Upper lobe of left lung (tissue), 6 donors: ENCODE measurements at places on chromosomes 5 and 9. TPM values are rescaled to one million over a fixed set of nuclear protein-coding genes. Genes with fewer than 3 reads are reported as not detected.

Gene SPATA31C1
- total RNA-seq = not detected

DNA sequence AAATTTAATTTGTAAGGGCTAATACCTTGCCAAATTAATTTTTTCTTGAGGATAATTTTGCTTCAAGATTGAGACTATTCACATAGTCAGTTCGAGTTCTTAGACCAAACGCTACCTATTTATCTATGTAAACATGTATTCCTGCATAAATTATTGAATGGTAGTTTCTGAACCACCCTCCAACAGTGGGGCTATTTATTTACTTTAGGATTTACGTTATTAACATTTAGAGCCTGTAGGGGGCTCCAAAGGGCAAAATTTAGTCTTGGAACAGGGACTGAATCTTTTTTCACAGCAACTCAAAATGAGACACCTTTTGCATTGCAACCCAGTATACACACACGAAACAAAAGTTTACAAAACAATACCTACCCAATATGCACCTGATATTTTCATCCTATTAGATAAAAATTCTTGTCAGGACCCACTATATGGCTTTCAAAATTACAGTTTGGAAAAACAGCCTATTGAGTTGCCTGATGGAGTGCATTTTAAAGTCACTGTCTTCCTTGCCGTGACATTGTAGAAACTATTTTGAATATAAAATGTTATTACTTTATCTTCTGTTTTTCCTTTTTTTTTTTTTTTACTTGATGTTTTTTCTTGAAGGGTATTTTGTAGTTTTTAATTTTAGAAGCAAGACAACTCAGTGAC lies 47.1 kb upstream of the POU4F3 start:
- H3K4me3 ChIP-seq = no peak overlapping the region
- peaks cover 10% of the 10 kb centered on the region for H3K36me3 ChIP-seq
- H3K27me3 ChIP-seq = no peaks in the 10 kb centered on the region

Gene CER1
- not detected for total RNA-seq

Gene SPRY4
- total RNA-seq = 37.1 TPM

Gene CCDC171
- total RNA-seq = 2.9 TPM

Gene NR5A1
- total RNA-seq = 0.49 TPM

- no peak for DNase-seq
- no peaks in the 10 kb centered on the region for H3K4me1 ChIP-seq
- no peak overlapping the region for H3K4me3 ChIP-seq
- no peaks in the 10 kb centered on the region for H3K36me3 ChIP-seq
- no peaks in the 10 kb centered on the region for H3K27me3 ChIP-seq
- H3K27ac ChIP-seq = no peak overlapping the region
Observed at GRCh38 chr5:152592416-152592815, 187.3 kb upstream of the NMUR2 start.

DNA sequence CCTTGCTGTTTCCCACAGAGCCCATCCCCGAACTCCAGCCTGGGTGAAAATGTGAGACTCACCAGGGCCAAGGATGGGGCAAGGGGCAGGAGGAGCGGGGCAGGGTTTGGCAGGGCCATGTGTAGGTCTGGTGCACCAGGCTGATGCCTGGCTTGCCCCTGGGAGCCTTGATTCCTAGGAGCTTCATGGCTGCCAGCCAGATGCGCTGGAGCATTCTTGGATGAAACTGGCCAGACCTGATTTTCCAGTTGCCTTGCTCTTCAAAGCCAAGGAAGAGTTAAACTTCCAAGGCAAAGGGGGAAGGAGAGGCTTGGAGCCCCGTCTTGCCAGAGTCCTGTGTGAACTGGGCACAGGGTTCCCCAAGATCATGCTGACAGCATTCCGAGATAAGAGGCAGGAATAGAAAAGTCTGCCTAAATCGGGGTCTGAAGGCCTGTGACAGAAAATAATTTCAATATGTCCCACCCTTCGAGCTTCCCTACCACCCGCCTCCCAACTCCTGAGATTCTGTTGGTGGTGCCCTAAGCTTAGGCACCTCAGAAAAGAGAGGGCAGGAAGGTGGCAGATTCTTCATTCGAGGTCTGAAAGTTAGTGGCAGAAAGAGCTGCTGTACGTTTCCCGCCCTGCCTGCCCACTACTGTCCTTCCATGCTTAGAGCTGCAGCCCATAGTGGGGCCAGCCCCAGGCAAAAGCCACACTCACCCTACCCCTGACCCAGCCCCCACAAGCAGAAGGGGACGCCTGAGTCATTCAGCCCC lies 20.4 kb downstream of the FAT2 start:
- H3K27ac ChIP-seq = no peak overlapping the region
- no peaks in the 10 kb centered on the region for H3K36me3 ChIP-seq
- no peaks in the 10 kb centered on the region for H3K27me3 ChIP-seq
- no peak overlapping the region for H3K4me3 ChIP-seq

DNA sequence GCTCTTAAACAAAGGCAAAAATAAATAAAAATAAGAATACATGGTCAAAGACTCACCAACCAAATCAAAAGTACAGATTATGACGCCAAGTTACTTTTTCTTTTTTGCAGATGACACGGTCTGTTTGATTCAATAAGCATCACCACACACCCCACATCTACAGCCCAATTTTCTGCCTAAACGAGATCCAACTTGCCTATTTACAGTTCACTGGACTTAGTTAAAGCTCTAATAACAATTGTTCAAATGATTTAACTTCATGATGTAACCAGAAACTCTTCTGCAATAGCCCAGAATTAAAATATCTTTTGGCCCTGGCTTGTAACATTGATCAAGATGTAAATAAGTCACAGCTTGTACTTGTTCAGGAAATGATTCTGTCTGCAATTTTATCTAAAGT lies 590.3 kb upstream of the C9orf72 start:
- H3K27ac ChIP-seq = no peak overlapping the region
- no peak for DNase-seq
- H3K36me3 ChIP-seq = no peaks in the 10 kb centered on the region
- H3K27me3 ChIP-seq = no peaks in the 10 kb centered on the region
- H3K4me1 ChIP-seq = no peaks in the 10 kb centered on the region

- no peak overlapping the region for H3K4me3 ChIP-seq
- no peaks in the 10 kb centered on the region for H3K36me3 ChIP-seq
- H3K4me1 ChIP-seq = no peaks in the 10 kb centered on the region
- no peak overlapping the region for H3K27ac ChIP-seq
Observed at GRCh38 chr5:23027331-23027730, 174.2 kb upstream of the CDH12 start.

Gene CLIC3
- total RNA-seq = 79.9 TPM

- H3K4me3 ChIP-seq = no peak overlapping the region
- H3K27me3 ChIP-seq = no peaks in the 10 kb centered on the region
- peaks cover 4% of the 10 kb centered on the region for H3K36me3 ChIP-seq
- H3K4me1 ChIP-seq = no peaks in the 10 kb centered on the region
Observed at GRCh38 chr5:39376293-39376714, 12.0 kb upstream of the C9 start.

Gene PTGER4
- 33.9 TPM for total RNA-seq

DNA sequence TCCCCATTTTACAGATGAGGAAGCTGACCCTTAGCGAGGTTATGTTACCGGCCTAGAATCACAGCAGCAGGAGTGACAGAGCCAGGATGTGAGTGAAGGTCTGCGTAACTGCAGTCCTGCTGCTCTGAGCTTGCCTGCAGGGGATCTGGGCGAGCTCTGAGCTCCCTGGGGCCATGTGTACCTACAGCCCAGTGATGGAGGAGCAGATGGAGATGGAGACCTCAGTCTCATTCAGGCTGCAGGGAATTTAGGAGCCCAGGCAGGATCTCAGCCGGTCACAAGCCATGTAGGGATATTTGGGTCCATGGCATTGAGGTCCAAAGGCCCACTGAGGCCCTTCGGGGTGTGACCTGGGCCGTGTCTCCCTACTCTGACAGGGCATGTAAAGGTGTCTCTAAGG lies 170.6 kb downstream of the CACNA1B start:
- no peak overlapping the region for H3K27ac ChIP-seq
- no peaks in the 10 kb centered on the region for H3K4me1 ChIP-seq
- DNase-seq = no peak
- no peaks in the 10 kb centered on the region for H3K27me3 ChIP-seq
- no peak overlapping the region for H3K4me3 ChIP-seq

- H3K4me3 ChIP-seq = no peak overlapping the region
- no peaks in the 10 kb centered on the region for H3K27me3 ChIP-seq
- H3K4me1 ChIP-seq = no peaks in the 10 kb centered on the region
- H3K27ac ChIP-seq = no peak overlapping the region
- DNase-seq = no peak
Observed at GRCh38 chr9:85432599-85432998, 309.2 kb downstream of the AGTPBP1 start.

DNA sequence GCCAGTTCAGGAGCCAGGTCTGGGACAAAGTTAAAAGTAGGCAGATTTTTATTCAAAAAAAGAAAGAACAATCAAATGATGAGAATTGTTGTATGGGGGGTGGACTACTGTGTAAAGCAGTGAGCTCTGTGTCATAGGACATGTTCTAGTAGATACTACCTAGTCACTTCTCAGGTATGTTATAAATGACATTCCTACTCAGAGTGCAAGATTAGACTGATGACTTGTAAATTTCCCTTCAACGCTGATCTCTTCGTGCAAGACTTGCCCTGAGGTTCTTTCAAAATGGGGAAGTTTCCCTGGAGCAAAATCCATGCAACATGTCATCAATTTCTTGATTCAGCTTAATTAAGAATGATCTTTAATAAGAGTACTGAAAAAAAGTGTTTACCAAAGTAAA lies 175.1 kb downstream of the RORB start:
- no peak overlapping the region for H3K27ac ChIP-seq
- H3K36me3 ChIP-seq = no peaks in the 10 kb centered on the region
- no peak for DNase-seq
